ENCODE measurements at places on chromosomes 2 and 18.

GRCh38 chr2:119028327-119029174, 86.6 kb downstream of the MARCO start:
- DNase-seq, result peak; percentile 33

- peak; percentile 40 for DNase-seq
Observed at GRCh38 chr2:180938451-180938850, 42.0 kb upstream of the UBE2E3 start.

DNA sequence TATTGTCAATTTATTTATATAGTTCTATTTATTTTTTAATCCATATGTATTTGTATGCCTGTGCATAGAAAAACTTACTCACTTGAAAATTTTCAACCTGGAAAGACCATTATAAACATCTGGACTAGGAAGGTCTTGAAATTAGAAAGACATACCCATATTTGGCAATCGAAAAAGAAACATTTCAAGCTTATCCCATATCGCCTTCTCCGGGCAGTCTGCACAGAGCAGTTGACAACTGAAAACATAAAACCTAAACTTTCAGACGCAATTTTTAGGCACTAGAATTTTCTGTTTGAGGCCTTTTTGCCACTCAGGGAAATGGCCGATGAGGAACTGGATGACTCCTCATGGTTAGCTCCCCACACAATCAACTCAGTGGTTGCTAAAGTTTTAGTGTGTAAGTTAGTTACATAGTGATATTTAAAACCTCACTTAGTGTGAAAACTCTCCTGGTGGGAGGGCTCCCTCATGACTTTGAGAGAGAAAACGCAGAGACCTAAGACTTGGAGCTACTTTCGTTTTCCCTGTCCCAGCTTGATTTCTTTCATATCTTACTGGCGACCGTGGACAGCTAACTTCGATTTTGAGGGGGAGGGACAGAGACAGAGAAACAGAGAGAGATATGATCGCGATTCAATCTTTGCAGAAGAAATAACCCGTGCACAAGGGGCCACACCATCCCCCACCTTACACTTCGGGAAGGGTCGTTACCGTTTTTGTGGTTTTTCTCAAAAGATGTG, 3.2 kb upstream of the HOXD12 start:
- no peak for DNase-seq

DNA sequence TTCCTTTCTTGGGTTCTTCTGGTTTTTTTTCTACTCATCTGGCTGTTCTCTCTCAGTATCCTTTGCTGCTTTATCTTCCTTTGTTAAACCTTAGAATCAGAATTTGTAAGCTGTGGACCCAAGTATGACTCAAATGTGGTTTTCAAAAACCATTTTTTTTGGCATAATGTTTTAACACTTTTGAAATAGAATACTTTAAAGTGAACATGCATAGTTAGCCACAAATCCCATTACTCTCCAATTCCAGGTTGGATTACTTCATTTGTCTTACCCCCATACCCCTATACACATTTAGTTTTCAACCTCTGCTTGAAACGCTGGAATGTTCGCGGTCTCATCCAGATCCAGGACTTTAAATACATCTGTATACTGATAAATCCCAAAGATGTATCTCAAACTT, 29.1 kb downstream of the ALMS1 start:
- peak; percentile 11 for DNase-seq

GRCh38 chr2:74893332-74893731, 59.4 kb downstream of the HK2 start:
- peak; percentile 49 for DNase-seq

DNA sequence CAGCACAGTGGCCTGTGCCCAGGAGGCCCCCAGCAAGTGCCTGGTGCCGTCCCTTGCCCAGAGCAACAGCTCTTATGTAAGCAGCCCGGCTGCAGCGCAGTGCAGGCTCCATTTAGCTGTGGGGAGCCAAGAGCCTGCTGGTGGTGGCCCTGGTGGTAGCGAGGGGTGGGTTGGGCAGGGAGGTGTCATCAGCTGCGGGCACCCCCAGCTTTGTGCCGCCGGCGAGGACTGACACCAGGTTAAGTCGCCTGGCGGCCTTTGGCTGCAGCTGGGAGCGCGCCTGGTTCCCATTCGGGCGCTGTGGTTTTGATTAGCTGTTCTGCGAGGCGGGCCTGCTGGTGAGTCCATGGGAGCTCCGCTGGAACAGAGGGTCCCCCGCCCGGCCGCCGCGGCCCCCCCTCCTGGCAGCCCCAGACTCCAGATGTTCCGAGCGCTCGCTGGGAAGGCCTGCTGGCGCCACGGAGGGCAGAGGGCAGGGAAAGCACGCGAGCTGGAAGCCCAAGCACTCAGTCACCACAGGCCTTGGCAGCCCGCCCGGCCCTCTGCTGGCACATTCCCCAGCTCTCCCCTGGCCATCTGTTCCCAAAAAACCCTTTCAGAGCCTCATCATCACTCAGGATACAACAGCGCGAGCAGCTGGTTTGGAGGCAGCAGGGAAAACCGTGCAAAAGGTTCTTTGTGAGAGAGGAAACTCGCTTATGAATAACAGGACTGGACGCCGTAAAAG, 18.4 kb downstream of the ATOH8 start:
- DNase-seq, result peak; percentile 99

DNA sequence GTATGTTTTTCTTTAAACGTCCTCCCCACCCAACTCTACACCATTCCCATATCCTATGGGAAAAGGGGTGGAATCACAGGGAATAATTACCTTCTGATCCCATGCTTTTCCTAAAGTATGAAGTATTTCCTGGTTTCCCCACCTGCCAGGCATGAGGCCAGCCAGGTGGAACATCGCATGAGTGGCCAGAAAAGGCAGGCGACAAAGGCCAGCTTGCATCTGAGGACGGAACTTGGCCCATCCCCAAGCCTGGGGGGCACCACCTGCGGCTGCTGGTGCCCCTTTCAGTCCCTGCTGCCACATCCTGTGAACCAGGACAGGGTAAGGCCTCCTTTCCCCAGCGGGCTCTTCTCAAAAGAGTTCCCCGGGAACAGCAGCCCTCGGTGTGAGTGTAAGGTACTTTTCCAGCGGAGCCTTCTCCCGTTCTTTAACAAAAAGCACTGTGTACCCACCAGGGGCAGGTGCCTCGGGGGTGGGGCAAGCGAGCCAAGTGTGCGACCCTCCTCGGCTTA, 1.2 kb upstream of the ERFE start:
- no peak for DNase-seq

- DNase-seq, result no peak
Observed at GRCh38 chr2:58572731-58573130, 331.6 kb upstream of the FANCL start.
